ENCODE measurements at places on chromosomes 2 and 18.

DNA sequence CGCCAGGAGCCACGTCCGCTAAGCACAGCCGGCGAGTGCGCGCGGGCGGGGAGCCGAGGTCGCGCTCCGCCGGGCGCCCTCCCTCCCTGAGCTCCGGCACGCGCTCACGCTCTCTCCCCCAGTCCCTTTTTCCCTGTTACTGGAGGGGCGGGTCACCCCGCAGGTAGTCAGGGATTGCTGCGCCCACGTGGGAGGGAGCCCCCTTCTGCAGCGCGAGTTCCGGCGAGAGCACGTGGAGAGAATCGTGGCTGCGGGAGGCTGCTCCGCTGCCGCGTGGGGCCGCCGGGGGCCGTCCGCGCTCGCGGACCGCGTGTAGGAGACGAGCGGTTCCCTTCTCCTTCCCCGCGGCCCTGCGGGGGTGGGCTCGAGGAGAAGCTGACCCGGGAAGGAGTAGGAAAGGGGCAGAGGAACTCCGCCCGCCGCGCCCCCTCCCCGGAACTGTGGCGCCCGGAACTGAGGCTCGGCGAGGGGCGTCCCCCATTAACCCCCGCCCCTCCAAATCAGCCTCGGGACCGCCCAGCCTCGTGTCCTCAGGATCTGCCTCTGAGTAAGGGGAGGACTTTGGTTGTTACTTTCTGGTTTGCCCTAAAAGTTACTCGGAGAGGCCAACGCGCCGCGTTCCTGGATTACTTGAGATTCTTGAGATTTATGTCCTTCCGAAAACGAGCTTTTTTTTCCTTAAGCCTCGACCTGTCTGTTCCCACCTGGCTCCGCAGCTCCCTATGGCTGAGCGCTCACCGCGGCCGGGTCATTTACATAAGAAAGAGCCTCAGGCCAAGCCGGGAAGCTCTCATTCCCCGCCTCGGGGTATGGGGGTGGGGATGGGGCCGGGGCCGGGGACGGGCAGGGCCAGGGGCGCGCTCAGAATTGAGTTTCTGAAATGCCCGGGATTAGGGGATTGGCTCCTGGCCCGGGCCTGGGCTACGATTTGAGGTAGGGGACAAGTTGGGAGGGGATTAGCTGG is 1.1 kb downstream of the HK2 start:
- DNase-seq = no peak

DNA sequence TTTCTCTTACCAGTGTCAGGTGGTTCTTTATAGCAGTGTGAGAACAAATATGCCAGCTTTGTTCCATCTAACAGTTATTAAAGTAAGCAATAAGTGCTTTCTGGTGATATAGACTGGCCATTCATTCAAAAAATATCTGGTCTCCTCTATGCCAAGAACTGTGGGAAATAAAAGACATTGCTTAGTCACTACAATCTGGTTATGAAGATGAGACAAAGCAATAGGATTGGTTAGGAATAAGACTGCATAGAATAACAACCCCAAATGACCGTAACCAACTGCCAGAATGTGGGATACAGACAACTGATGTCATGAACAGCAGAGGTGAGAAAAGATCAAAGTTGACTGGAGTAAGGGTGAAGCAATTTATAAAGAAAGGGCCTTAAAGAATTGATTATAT is 83.8 kb downstream of the MBD2 start:
- DNase-seq = peak; percentile 82

GRCh38 chr2:159147690-159148089 is 138.8 kb downstream of the WDSUB1 start:
- no peak for DNase-seq

GRCh38 chr2:15747603-15748471 is 156.2 kb downstream of the DDX1 start:
- DNase-seq = no peak

- no peak for DNase-seq
These were observed 95.4 kb upstream of the BCL2L11 start for GRCh38 chr2:111025288-111025687.

DNA sequence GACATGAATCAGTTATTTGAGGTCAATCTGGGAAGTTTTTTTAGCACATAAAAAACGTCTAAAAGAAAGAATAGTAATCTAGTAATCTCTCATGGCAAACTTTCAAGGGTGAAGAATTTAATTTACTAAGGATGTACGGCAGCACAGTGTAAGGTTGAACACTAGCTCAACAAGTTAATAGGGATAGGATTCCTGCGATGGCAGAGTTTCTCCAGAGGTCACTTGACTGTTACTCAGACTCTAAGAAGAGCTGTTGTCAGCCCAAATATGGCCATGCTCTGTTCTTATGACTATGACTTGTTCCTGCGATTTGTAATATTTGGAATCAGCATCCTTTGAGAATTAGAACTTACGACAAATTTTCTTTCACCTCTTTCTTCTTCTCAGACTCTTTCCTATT is 553.3 kb upstream of the TNP1 start:
- DNase-seq = peak; percentile 41

GRCh38 chr2:74815941-74816340 is 18.0 kb upstream of the HK2 start:
- no peak for DNase-seq

- peak; percentile 7 for DNase-seq
These were observed 133.6 kb upstream of the XPO1 start for GRCh38 chr2:61671561-61672315.

- no peak for DNase-seq
These were observed 98.1 kb downstream of the CDH2 start for GRCh38 chr18:28078849-28079248.

DNA sequence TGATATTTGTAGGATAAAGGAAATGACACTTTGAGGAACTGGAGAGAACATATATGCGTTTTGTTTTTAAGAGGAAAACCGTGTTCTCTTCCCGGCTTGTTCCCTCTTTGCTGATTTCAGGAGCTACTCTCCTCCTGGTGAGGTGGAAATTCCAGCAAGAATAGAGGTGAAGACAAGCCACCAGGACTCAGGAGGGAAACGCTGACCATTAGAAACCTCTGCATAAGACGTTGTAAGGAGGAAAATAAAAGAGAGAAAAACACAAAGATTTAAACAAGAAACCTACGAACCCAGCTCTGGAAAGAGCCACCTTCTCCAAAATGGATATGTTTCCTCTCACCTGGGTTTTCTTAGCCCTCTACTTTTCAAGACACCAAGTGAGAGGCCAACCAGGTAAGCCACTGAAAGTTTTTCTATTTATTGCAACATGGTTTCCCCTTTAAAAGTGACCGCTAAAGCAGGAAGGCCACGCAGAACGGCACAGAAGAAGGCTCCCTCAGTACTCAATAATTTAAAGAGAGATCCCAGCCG is 735 bp downstream of the NRP2 start:
- DNase-seq = no peak

- no peak for DNase-seq
These were observed 35.8 kb downstream of the AGAP1 start for GRCh38 chr2:235529621-235530020.

- DNase-seq = no peak
These were observed 4.0 kb downstream of the SDC1 start for GRCh38 chr2:20220806-20221554.

GRCh38 chr2:162473-163382 is 101.1 kb downstream of the SH3YL1 start:
- no peak for DNase-seq

DNA sequence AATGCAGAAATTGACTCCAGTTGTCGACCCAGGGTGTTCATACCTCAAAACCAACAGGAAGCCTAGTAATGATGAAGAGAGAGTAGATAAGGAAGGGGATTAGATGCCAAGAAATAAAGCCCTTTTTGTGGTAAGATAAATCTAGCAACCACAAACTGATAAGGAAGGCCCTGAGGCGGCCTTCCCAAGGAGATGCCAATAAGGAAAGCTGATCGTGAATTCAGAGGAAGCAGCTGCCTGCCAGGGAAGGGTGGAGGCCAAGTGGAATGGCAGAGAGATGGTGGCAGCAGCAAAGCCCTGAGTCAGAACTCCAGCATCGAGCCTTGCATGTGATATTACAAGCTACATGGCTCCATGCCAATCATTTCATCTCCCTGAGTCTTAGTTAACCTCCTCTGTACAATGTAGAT is 126.3 kb downstream of the IRS1 start:
- DNase-seq = no peak

GRCh38 chr18:27311114-27311513 is 126.0 kb upstream of the CHST9 start:
- DNase-seq = no peak

- no peak for DNase-seq
These were observed 117.5 kb downstream of the DDX1 start for GRCh38 chr2:15708865-15709820.

GRCh38 chr2:30974092-30974491 is 164.1 kb downstream of the GALNT14 start:
- DNase-seq = no peak

- peak; percentile 97 for DNase-seq
These were observed 366.9 kb downstream of the OSR1 start for GRCh38 chr2:18991177-18992168.

GRCh38 chr2:10217489-10218435 is 84.9 kb upstream of the HPCAL1 start:
- no peak for DNase-seq

- DNase-seq = peak; percentile 94
These were observed 137.7 kb downstream of the IRS1 start for GRCh38 chr2:226661789-226662545.

- DNase-seq = no peak
These were observed 130.3 kb upstream of the GLI2 start for GRCh38 chr2:120605231-120605935.

DNA sequence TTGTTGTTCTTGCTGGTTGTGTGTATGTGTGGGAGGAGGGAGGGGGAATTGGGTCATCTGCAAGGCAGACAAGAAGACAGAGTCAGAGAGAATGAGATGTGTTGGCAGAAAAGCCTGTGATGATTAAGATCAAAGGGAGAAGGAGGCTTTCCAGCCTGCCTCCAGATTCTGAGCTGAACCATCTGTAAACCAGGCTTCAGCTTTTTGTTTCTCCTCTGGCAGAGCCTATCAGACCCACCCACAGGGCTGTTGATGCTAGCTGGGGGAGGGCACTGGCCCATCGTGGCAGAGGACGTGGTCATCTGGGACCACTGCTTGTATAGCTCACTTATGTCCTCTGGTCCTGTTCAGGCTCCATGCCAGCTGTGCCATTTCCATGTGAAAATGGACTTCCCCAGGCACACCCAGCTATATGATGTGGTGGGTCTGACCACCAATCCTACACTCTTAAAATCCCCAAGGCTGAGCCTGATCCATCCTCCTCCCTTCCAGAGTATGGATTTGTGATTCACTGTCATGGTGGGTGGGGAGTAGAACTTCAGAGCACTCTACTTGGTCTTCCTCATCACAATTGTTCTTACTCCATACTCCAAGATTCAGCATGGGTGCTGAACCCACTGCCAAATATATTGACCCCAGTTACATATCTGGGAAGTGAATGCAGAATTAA is 27.8 kb upstream of the COL6A3 start:
- DNase-seq = no peak

GRCh38 chr2:58449286-58450010 is 208.3 kb upstream of the FANCL start:
- no peak for DNase-seq

DNA sequence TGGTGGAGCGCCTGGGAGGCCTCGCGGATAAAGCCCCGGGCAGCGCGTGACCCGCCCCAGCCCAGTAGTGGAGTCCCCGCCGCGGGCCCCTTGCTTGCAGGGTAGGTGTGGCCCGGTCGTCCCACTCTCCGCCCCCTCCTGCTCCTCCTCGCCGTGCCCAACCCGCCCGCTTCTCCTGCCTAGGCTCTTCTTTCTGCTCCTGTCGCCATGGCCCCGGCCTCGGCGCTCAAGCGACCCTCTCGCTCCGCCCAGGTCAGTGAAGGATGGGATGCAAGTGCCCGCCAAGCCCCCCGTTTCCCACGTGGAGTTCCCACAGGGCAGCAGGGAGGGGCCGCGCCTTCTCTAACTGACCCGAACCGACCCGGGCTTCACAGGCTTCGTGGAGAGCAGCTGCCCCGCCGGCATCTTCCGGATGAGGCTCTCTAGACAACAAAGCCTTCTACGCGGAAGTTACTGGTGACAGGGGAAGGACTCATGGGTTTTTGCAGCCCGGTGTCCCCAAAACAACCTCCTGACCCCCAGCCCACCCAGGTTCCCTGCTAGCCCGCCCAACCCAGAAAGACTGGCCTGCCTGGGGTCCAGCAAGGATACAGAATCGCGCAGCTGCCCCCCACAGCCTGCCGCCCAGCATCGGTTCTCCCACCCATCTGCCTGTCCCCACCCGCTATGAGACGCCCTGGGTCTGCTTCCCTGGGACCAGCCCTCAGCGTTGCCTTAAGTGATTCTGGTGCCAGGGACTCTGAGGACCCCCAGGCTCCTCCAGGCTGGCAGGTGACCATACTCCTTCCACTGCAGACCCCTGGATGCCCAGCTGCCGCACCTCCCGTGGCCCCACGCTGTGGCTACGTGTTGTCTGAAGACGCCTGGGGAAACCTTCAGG is 32.8 kb downstream of the TTC32 start:
- DNase-seq = no peak

DNA sequence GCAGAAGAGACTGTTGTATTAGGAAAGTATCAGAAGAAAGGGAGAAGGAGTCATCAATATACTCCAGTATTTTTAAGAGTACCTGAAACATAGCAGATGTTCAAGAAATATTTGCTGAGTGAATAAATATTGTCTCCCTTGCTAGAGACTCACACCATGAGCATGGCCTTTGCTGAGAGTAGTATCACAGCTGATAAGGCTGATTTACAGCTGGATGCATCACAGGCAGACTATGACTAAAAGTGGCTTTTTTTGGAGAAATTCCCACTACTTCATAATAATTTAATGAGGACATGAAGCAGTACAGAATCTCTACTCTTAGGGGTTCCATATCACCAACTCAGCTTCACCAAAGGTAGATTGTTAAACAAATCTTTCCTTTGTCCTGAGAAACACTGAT is 373.3 kb downstream of the RBM43 start:
- DNase-seq = no peak

DNA sequence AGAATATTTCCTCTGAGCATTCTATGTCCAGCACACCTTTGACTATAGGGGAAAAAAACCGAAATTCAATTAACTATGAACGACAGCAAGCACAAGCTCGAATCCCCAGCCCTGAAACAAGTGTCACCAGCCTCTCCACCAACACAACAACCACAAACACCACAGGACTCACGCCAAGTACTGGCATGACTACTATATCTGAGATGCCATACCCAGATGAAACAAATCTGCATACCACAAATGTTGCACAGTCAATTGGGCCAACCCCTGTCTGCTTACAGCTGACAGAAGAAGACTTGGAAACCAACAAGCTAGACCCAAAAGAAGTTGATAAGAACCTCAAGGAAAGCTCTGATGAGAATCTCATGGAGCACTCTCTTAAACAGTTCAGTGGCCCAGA is 79.4 kb upstream of the FAM117B start:
- DNase-seq = no peak

- DNase-seq = no peak
These were observed 127.5 kb downstream of the COL4A4 start for GRCh38 chr2:227036527-227036926.

- no peak for DNase-seq
These were observed 10.9 kb downstream of the TRIP12 start for GRCh38 chr2:229910832-229911412.

- no peak for DNase-seq
These were observed 151.4 kb downstream of the DYSF start for GRCh38 chr2:71604726-71605120.

- DNase-seq = no peak
These were observed 3.4 kb downstream of the LPIN1 start for GRCh38 chr2:11749646-11750349.

Data from GM04503 (cell line).